Activated CD4-positive, alpha-beta T cell treated with anti-CD3 and anti-CD28 coated beads for 4 hours (primary cell): ENCODE measurements at places on chromosomes 2 and 18.

GRCh38 chr18:39449566-39449965 lies 1884.0 kb upstream of the CELF4 start:
- no peak for DNase-seq

DNA sequence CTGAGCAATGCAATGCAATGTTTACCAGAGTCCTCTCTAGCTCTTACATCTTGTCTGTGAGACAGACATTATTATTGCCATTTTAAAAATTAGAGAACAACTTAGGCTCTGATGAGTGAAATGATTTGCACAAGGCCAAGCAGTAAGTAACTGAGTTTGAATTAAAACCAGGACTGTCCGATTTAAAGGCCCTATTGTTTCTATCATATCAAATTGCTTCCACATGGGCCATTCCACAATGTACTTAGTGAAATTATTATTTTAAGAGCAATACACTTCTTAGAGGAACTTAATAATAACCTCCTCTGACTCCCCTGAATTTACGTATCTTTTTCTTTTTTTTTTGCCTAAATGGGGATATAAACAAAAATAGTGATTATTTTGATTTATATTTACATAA lies 64.6 kb downstream of the PLCL1 start:
- no peak for DNase-seq

- no peak for DNase-seq
These were observed 776.0 kb downstream of the DCC start for GRCh38 chr18:53115876-53116585.

GRCh38 chr18:51666763-51667191 lies 469.3 kb upstream of the MEX3C start:
- no peak for DNase-seq

- no peak for DNase-seq
These were observed 748 bp upstream of the ZNF804A start for GRCh38 chr2:184597571-184597991.

GRCh38 chr2:174121175-174121574 lies 127.2 kb downstream of the OLA1 start:
- no peak for DNase-seq

GRCh38 chr2:68000170-68000825 lies 62.5 kb downstream of the C1D start:
- no peak for DNase-seq

DNA sequence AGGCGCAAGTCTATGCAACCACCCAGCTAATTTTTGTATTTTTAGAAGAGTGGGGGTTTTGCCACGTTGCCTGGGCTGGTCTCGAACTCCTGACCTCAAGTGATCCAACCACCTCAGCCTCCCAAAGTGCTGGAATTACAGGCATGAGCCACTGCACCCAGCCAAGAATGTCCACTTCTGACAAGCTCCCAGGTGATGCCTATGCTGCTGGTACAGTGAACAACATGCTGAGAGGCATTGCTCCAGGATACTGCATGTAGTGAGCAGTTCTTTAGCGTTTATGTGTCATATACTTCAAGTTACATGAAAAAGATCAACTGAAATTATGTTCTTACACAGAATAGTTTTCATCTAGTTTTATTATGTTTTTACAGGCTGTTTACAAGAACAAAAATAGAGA lies 17.2 kb upstream of the ELAC1 start:
- DNase-seq = no peak

DNA sequence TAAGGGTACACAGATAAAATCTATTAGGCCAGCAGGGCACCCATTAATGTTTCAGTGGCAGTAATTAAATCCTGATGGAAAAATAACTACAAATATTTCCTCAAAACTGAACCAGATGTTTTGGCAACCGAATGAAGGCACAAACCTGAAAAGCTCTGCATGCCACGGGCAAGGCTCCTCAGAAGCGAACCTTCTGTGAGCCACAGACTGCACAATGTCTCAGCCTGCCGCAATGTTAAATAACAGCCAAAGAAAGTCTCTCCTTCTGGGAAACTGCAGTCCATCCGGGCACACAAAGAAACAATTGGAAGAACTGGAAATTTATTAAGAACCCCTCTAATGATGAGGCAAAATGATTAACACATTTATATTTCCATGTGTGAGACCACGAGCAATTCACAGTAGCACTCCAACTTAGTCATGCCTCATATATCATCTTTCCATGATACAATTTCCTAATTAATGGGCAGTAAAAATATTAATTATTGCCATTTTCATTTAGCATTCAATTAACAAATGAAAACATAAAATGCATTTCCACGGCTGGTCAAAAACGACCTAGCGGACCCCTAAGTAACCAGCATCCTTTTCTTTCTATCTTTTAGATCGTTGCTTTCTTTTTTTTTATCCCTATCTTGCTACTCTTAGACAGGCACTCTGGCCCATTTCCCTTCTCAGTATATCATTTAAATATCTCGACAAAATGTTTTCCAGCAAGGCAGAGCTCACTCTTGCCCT lies 237.5 kb downstream of the EPHA4 start:
- DNase-seq = no peak

- DNase-seq = no peak
These were observed 160.0 kb downstream of the BCL2 start for GRCh38 chr18:63159590-63159989.

- DNase-seq = no peak
These were observed 42.5 kb upstream of the TMEM87B start for GRCh38 chr2:112012556-112012955.

- DNase-seq = no peak
These were observed 22.4 kb downstream of the FBLN7 start for GRCh38 chr2:112160283-112161250.

GRCh38 chr18:2644535-2644934 lies 11.0 kb upstream of the SMCHD1 start:
- no peak for DNase-seq

GRCh38 chr2:50956886-50957285 lies 75.0 kb downstream of the NRXN1 start:
- DNase-seq = no peak
